Activated CD4-positive, alpha-beta T cell treated with anti-CD3 and anti-CD28 coated beads for 36 hours (primary cell): ENCODE measurements at places on chromosomes 5 and 9.

DNA sequence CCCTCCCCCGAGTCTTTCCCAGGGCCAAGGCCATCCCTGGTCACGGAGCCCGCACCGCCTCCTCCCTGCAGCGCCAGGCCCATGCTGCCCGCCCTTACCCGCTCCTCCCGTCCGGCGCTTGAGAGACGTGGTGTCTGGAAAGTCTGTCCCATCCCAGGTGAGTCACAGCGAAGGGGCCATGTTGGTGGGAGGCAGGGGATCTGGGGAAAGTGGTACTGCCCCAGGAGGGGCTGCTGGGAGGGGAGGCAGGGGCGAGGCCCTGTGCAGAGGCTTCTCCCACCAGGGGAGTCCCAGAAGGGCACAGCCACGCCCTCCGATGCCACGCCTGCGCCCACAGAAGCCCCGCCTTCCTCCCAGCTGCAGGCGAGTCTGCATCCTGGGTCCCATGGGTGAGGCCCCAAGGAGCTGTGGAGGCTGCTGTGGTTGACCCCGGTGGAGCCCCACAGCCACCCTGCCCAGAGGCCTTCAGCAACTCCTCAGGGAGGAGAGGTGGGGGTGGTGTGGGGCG lies 107.0 kb upstream of the PPP1R26 start:
- no peak for DNase-seq

GRCh38 chr5:156400231-156400986 lies 73.4 kb downstream of the SGCD start:
- DNase-seq, result no peak

- DNase-seq, result no peak
These were observed 173.4 kb downstream of the GOLPH3 start for GRCh38 chr5:32000731-32001130.

- no peak for DNase-seq
These were observed 3.6 kb upstream of the RORB start for GRCh38 chr9:74493512-74493911.

- no peak for DNase-seq
These were observed 92.3 kb downstream of the HSD17B3 start for GRCh38 chr9:96209407-96210271.

GRCh38 chr9:99590840-99591239 lies 230.8 kb upstream of the NR4A3 start:
- DNase-seq, result no peak

DNA sequence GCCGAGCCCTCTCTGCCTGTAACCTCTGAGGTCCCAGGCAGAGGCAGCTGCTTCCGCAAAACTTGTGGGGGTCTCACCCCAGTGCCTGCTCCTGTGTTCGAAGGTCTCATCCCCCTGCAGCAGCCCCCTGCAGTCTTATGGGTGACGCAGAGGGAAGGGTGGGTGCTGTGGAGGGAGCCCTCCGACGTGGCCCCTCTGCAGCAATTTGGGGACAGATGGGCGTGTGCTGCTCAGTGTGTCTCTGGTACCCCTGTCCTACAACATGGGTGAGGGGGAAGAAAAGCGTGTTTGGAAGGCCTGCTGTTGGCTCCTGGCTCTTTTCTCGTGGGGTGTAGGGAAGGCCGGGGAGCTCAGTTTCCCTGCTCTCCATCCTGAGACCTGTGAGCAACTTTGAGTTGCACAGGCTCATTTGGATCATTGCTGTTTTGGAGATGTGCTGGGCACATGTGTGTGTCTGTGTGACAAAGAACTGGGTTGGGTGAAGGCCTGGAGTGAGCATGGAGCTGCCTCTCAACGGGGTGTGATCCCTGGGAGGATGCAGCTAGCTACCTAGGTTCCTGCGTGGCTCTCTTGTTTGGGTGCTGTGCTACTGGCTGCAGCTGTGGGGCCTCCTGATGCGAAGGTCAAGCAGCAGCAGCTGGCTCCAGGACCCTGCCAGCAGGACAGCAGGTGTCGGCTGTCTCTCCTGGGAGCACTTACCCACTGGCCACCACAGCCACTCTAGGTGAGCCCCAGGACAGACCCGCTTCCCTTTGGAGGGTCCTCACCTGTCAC lies 179.6 kb upstream of the PITX1 start:
- DNase-seq, result no peak

- no peak for DNase-seq
These were observed 340.6 kb downstream of the CAAP1 start for GRCh38 chr9:26551971-26552370.

DNA sequence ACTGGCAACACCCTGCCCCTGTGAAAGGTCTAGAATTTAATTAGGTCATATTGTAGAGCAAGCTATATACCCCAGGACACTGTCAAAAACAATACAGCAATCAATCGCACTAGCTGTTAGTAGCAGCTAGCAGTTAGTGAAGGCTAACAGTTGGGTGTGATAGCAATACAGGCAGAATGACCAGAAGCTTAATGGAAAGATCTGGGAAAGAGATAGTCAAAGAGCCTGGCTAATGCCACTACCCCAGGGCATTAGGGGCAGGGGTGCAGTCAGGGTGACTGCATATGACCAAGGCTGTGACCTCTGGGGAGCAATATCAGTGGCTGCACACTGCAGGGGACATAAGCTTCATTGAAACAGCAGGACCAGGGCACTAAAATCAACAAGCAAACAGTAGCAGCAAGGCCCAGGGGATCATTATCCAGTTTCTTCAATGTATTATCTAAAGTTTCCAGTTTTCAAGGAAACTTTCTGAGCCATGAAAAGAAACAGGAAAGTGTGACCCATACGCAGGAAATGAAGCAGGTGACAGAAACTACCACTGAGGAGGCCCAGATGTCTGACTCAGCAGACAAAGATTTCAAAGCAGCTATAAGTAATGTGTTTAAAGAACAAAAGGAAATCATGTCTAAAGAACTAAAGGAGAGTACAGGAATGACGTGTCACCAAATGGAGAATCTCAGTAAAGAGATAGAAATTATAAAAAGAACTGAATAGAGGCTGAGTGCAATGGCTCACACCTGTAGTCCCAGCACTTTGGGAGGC lies 82.4 kb downstream of the ZNF354C start:
- peak; percentile 67 for DNase-seq

DNA sequence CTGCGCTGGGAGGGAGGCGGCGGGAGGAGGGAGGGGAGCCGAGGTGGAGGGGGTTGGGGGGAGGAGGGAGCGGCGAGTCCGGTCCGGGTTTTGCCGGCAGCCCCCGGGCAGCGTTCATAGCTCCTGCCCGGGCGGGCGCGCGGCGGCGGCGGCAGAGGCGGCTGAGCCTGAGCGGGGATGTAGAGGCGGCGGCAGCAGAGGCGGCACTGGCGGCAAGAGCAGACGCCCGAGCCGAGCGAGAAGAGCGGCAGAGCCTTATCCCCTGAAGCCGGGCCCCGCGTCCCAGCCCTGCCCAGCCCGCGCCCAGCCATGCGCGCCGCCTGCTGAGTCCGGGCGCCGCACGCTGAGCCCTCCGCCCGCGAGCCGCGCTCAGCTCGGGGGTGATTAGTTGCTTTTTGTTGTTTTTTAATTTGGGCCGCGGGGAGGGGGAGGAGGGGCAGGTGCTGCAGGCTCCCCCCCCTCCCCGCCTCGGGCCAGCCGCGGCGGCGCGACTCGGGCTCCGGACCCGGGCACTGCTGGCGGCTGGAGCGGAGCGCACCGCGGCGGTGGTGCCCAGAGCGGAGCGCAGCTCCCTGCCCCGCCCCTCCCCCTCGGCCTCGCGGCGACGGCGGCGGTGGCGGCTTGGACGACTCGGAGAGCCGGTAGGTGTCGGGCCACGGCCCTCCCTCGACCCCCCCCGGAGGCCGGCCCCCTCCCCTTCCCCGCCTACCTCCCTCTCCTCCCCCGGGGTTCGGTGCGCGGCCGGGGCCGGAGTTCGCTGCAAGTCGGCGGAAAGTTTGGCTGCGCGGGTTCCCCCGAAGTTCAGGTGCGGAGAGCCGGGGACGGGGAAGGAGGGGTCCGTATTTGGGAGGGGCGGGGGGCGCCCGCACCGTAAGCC lies at the start of gene CXXC5:
Gene CXXC5, plus strand, starts transcription at position 145 of the 877 bp plus-strand sequence. CDS start 32,175 bp downstream, outside the sequence.
- DNase-seq, result peak; percentile 75

DNA sequence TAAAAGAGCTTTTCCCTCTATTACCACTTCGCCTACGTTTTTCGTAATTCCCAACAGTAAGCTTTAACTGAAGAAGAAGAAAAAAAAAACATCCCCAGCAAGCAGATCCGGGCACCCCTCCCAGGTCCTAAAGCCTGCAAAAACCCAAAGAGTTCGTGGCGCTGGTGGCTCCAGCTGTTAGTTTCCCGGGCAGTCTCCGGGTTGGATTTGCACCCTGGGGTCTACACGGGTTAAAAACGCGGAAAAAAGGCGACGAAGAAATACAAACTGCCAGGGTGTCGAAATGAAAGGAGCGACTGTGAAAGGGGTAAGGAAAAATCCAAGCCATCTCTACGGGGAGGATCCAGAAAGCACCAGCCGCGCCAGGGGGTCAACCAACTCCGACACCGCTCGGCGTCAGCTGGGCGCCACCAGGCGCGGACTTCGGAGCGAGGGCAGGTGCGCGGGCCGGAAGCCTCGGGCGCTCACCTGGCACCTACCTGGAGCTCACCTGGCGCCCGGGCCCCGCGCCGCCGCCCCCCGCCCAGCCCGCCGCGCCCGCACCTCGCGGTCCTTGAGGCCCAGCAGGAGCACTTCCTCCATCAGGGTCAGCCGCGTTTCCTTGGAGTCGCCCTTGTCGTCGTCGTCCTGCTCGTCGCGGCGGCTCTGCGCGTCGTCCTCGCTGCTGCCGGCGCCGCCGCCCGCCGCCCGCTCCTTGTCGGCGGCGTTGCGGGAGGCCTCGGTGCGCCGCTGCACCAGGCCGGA lies 680 bp downstream of the GOLPH3 start:
- DNase-seq, result peak; percentile 67

DNA sequence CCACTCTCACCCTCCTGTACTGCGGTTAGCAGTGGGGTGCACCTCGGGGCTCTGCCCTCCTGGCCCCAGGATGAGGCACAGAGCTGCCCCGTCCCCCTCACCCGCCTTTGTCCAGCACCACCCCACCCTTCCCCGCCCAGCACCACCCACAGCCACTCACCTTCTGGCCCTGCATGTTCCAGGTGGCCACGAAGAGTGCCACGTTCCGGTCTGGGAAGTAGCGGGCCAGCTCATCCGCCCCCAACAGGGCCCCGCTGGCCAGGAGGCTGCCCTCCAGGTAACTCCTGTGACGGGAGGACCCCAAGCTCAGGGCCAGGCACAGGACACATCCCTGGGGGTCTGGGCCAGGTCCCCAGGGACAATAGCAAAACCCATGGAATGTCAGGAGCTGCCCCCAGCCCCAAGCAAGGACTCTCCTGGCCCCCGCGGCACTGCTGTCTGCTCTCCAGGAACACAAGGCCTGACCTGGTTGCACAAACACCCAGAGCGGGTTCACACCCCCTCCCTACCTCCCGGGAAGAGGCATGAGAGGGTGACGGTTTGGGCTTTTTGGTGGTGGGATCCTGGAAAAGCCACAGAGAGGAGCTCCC lies 5.0 kb downstream of the INPP5E start:
- no peak for DNase-seq

- no peak for DNase-seq
These were observed 1974.3 kb downstream of the EFNA5 start for GRCh38 chr5:105696440-105696839.

GRCh38 chr9:87884578-87885459 lies 2.1 kb downstream of the SPATA31E1 start:
- no peak for DNase-seq

DNA sequence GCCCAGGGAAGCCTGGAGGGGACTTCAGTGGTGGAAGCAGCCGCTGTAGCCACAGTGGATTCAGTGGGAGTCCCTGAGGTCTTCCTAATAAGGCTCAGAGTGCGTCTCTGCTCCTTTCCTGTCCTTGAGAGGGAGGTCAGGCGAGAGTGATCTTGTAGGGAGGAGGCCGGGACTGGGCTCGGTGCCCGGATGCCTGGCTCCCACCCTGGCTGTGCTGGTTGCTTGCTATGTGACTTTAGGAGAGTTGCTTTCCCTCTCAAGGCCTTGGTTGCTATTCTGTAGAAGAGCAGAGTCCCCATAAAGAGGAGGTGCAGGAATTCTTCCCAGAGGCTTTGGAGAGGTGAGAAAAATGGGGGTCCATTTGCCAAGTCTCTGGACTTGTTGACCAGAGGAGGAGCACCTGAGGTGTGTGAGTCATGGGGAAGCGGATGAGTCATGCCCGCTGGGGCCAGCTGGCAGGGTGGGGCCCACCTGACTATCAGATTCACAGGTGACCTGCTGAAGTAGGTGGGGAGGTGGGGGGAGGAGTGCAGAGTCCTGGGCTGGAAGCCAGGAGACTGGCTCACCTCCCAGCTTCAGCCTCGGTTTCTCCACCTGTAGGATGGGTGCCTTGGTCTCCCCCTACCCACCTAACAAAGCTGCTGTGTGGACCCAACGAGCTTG lies 13.8 kb downstream of the GSN start:
- DNase-seq, result peak; percentile 25

GRCh38 chr9:7388755-7389154 lies 410.8 kb downstream of the DMAC1 start:
- no peak for DNase-seq

- no peak for DNase-seq
These were observed 5.8 kb downstream of the CCDC187 start for GRCh38 chr9:136297766-136298735.

DNA sequence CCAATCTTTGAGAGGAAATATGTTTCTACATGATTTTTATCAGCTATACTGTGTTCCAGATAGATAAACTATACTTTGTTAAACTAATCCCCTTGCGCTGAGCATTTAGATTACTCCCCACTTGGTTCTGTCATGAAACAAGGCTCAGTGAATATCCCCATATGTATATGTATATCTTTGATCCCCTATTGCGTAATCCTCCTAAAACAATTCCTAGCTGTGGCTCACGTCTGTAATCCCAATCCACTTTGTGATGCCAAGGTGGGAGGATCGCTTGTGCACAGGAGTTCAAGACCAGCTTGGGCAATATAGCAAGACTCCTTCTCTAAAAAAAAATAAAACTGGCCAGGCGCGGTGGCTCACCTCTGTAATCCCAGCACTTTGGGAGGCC lies 2.7 kb downstream of the PHYHD1 start:
- DNase-seq, result no peak

DNA sequence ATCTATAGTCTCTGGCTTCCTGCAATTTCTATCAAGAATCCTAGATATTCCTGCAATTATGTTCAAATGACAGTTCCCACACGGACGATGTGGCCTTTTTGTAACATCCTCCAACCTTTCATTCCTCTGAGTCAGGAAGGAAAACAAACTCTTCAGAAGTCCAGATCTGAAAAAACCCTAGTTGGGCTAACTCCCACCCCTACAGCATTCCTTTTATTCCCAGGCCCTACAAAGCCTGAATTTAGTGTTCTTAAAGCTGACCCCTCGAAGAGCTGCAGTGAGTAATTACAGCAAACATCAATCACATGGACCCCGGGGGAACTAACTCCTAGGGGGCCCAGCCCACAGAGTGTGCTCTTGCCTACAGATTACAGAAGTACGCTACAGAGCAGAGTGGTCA lies 99.7 kb downstream of the SERINC5 start:
- no peak for DNase-seq

GRCh38 chr9:92613268-92614122 lies 56.4 kb downstream of the IPPK start:
- DNase-seq, result no peak

GRCh38 chr5:89883967-89884366 lies 525.6 kb downstream of the CETN3 start:
- no peak for DNase-seq

- DNase-seq, result no peak
These were observed 193.4 kb upstream of the NR4A3 start for GRCh38 chr9:99628285-99628684.

GRCh38 chr9:90815183-90815943 lies 13.7 kb downstream of the SYK start:
- peak; percentile 28 for DNase-seq
